ENCODE measurements at places on chromosomes 1 and 21.

DNA sequence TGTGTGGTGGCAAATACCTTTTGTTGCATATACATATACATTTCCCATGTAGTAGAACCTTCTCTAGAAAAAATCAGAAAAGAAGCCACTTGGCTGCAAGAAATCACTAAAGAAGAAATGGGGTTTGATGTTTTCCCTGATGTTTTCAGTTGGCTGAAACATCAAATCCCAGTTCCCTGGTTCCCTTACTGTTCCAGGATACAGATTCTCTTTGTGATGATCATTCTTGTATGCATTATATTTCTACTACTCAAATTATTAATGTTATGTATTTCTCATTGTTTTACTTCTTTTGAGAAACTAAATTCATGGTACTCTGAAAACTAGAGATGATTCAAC is 7.6 kb downstream of the RNU1-2 start:
- no peak for DNase-seq

- DNase-seq, result no peak
These were observed 79.7 kb downstream of the PBX1 start for GRCh38 chr1:164638492-164639202.

DNA sequence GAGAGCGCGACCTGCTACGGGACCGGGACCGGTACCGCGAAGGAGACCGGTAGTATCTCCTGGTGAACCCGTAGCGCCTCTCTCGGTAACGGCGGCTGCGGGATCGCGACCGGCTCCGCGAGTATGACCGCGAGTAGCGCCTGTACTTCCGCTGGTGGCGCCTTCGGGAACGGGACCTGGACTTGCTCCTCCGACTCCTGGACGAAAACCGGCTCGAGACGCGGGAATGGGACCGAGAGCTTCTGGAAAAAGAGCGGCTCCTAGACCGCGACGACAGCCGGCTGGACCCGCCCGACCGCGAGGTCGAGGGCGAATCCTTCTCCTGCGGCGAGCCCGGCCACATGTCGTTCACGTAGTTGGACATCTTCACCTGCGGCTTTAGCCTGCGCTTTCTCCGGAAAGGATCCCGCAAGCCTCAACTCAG is 642 bp downstream of the RSRP1 start:
- no peak for DNase-seq

- DNase-seq, result no peak
These were observed 46.1 kb upstream of the SYT2 start for GRCh38 chr1:202756391-202756790.

DNA sequence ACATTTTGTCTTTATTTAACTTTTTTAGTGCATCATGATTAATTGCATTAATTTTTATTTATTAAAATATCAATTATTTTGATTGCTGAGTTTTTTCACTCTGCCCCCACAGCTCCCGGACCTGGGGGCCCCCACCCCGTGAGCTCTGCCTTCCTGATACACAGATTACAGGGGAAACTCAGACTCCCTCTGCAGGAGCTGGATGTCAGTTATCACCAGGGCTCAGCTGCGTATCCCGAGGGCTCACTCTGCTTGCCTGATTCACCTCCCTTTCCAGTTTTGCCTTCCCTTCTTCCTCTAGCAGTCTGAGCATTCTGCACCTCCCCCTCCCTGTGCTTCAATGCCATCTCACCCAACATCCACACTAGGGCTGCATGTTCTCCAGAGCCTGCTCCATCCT is 98.2 kb downstream of the ATP1A1 start:
- DNase-seq, result no peak

DNA sequence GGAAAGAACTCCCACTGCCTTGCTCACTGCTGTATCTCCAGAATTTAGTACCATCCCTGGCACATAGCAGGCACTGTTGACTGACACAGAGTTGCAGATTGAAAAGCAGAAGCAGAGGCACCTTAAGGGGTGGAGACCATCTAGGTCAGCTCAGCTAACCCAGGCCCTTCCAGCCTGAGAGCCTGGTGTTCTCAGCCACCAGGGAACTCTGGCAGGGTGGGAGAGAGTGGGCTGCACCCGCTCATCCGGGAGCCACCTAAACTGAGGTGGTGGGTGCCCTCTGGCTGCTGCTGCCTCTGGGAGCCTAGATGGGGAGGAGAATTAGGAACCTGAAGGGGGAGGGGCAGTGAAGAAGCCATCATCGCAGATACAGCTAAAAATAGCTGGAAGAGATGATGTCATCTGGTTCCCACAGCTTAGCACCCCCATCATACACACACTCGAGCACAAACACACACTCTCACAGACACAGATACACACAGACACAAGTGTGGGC is 1.5 kb upstream of the TSPAN1 start:
- no peak for DNase-seq

DNA sequence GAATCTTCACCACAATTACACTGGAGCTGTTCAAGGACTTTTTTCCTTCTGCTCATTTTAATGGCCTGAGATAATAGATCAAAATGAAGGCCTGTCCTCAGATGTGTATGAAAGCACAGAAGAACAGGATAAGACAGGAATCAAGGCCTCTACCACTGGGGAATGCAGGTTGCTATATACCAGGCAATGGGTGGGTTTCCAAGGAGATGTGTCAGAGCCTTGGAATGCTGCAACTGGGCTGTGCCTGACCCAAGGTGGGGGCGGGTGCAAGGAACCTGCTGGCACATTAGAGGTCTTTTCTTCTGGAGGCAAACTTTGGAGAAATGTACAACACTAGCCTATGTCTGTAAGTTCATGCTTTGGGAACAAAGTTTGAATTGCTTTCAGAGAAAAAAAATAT is 21.7 kb upstream of the LAMC2 start:
- no peak for DNase-seq

- DNase-seq, result no peak
These were observed 13.7 kb upstream of the RPL5 start for GRCh38 chr1:92817986-92818764.

DNA sequence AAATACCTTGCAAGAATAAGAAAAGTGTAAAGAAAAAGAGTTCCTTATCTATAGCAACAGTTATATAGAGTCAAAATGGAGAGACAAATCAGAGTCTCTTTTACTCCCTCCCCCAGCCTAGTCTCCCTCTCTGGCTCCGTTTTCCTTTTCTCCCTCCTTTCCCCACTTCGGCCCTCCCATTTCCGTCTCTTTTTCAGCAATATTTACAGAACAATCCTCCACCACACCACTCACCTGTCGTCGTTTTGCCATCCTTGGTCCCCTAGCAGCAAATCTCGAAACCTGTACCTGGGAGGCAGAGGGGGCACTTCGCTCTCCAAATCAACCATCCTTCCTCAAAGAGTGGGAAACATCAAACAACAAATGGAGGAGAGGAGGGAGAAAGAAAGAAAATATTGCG is 259 bp downstream of the KCNT2 start:
- no peak for DNase-seq

- no peak for DNase-seq
These were observed 406.6 kb upstream of the CAMK1G start for GRCh38 chr1:209176866-209177430.

DNA sequence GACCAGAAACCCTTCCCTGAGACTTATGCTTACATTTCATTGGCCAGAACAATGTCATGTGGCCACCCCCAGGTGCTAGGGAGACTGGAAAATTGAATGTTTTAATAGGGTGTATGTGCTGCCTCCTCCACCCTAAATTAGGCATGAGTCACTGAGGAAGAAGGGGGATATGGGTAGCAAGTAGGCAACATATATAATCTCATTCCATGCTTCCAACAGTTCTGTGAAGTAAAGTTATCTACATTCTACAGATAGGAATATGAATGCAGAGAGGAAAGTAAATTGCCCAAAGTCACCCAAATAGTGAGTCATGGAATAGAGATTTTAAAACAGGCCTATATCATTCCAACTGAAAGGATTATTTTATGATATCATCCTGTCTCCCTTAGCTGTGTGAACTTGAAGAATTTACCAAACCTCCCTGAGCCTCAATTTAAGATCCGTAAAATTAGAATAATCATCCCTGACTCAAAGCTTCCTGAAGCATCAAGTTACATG is 168.6 kb upstream of the FGGY start:
- DNase-seq, result no peak

- no peak for DNase-seq
These were observed 6.5 kb upstream of the ECE1 start for GRCh38 chr1:21296509-21297354.

DNA sequence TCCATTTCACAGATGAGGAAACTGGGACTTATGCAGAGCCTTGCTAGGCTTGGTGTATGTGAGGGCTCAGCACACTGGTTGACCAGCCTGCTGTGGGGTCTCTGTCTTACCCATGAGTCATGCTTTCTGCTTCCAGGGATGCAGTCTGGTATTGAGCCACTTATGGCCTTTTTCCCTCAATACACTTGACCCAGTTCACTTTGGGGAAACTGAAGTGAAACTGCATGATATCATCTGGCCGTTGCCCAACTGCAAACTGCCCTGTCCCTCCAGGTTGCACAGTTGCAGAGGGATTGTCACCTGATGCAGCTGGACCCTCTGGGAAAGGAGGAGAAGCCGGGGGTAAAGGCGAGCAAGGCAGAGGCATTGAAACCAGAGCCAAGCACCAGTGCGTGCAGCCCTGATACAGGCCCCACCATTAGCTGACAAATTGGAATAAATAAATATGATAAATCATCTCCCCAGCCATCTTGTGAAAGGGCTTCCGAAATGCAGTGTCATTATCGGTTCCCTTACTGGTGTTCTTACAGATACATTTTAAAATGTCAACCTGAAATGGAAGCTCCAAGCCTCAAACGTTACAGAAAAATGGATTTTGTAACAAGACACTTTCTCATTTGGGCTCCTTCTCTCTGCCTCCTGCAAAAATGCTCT is 39.3 kb upstream of the DUSP10 start:
- DNase-seq, result no peak

- no peak for DNase-seq
These were observed 4.7 kb upstream of the RIPK4 start for GRCh38 chr21:41771625-41771945.

GRCh38 chr1:112904071-112904830 is 51.7 kb downstream of the SLC16A1 start:
- peak; percentile 66 for DNase-seq
